Osteoblast (primary cell): ENCODE measurements at places on chromosomes 2 and 18. TPM values are rescaled to one million over a fixed set of nuclear protein-coding genes. Genes with fewer than 3 reads are reported as not detected.

GRCh38 chr2:5696945-5697521, 4.8 kb downstream of the SOX11 start:
- DNase-seq: peak; percentile 81

- no peak for DNase-seq
These were observed 112.4 kb downstream of the CDK15 start for GRCh38 chr2:201918616-201919307.

DNA sequence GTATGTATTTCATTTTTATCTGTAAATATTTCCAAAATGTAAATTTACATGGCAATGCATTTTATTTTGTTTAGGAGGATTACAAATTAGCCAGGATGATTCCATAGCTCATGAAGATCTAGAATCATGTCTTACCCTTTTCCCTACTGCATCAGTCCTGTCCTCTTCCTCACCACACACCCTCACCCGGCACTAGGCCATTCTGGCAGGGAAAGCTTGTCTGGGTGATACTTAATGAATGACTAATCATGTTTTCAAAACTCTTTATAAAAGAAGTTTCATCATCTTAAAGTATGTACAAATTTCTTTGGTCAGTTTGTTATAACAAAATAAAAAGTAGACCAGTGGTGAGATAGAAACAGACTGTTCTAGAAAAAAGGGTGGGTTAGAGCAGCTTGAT, 283.3 kb upstream of the VWC2L start:
- no peak for DNase-seq

GRCh38 chr18:36513556-36513955, 216.0 kb downstream of the FHOD3 start:
- DNase-seq: no peak

GRCh38 chr2:229669841-229670240, 44.5 kb downstream of the DNER start:
- DNase-seq: no peak

- peak; percentile 19 for DNase-seq
These were observed 181.7 kb upstream of the ETAA1 start for GRCh38 chr2:67215214-67216055.

The ITGAV gene
- 311 and 354 TPM in 2 replicates for total RNA-seq
